CD4-positive, alpha-beta T cell (primary cell): ENCODE measurements at places on chromosomes 3 and 15.

DNA sequence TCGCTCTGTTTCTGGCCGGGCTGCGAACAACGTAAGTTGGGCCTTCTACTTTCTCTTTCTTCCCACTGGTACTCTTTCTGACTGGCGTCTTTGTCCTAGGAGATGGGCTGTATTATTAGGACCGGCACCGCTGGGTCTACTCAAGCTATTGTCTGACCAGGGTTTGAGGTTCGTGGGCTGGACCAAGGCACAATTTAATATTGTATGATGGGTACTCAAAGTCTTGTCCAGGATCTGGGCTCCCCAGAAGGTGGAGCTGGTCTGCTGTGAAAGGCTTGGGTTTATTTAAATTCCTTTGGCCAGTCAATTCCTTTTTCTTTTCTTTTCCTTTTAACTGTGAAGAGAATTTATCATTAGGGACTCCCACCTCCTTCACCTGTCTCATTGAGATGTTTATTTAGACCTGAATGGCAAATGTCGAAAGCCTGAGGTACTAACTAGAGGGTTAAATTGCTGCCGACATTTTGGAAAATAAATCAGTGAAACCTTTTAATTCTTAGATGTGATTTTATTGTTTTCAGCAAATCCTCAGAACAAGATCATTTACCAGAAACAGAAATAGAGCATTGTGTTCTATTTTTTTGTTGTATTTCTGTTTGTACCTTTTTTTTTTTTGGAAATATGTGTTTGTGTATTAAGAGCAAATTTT, 410 bp downstream of the LRRC49 start:
- no peak for DNase-seq

GRCh38 chr3:186746008-186746407, 28.8 kb downstream of the KNG1 start:
- DNase-seq, result no peak

DNA sequence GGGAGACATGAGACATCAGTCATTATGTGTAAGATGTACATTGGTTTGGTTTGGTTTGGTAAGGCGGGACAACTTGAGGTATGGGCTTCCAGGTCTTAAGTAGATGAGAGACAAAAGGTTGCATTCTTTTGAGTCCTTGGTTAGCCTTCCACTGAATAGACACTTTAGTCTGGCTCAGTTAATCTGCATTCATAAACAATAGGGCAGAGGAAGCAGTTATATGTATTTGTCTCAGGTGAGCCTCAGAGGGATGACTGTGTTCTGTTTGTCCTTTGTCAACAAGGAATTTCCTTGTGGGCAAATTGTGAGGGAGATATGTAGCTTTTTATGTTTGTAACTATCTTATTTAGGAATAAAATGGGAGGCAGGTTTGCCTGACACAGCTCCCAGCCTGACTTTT, 50.4 kb downstream of the TCF12 start:
- DNase-seq, result no peak

- DNase-seq, result no peak
Measured at GRCh38 chr15:71746719-71747118, 63.6 kb upstream of the NR2E3 start.

DNA sequence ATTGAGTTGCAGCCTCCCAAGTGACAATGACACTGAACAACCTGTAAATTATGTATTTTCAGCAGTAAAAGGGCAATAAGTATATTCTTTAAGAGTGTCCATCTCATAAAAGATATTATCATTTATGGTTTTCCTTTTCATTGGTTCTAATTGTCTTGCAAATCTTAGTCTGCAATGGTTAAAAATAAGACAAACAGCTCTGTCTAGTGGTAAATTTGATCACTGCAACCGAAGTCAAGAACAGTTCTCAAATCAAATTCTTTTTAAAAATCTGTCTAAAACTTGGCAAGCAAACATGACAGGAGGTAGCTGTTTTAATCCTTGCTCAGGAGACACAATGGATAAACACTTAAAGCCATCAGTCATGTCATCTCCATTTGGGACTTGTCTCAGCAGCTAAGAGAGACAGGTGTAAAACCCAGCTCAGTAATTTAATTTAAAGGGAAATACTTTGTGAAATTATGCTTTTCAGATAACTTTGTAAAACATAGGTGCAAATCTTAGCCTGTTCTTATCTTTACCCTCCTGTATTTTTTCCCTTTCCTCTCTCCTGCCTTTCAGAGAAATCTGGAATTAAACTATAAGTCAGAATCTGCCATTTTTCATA, 150.3 kb upstream of the ARHGEF26 start:
- no peak for DNase-seq

GRCh38 chr15:84108728-84109127, 126.8 kb upstream of the GOLGA6L4 start:
- DNase-seq, result no peak
